Right ventricle myocardium superior (tissue), 1 donor: ENCODE measurements at places on chromosomes 12 and 14. TPM values are rescaled to one million over a fixed set of nuclear protein-coding genes. Genes with fewer than 3 reads are reported as not detected.
A peak's percentile ranks its signal among the peaks of the same experiment; 100 is the strongest.

SLC22A17 gene
- 10.3 TPM for total RNA-seq

KLHL33 gene
- total RNA-seq, result 0.70 TPM

PUS1 gene
- total RNA-seq, result 5.8 TPM

GRCh38 chr12:108571609-108572165 lies 9.3 kb downstream of the ISCU start:
- no peak for DNase-seq

ESPL1 gene
- total RNA-seq, result 0.81 TPM

DNA sequence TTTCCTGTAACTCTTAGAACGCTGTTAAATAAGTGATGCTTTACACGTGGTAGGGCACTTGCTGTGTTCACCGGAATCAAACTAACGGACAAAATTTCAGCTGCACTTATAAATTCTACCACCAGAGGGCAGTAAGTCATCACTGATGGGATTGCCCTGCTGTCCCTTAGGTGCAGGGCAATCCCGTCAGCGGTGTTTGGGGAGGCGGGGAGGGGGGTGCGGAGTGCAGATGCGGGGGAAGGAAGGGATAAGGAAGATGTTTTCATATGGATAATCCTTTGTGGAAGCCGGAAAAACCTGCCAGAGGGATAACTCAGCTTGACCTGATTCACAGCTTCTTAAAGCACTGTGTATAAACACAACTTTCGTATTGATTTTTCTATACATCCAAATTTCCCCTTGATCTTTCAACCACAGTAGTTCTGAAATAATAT lies 21.7 kb upstream of the SLC10A1 start:
- no peak for DNase-seq

FKBP3 gene
- 124 TPM for total RNA-seq

GRCh38 chr12:75754698-75755097 lies 243.3 kb upstream of the KRR1 start:
- no peak for DNase-seq

DNA sequence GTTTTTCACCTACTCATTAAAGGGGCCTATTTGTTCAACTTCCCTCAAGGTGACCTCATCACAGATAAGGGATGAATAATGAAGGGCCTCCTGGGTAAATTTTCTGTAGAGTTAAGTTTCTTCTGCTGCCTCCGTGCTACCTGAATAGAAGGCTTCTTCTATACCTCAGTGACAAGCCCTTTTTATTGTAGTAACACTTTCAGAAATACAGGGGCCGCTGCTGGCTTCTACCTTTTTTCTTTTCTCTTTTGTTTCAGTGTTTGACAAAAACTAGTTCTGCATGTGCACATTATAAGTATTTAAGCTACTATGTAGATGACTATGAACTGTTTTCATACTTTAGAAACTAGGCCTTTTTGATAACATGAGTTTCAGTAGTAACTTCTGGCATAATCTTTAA lies 207.0 kb downstream of the NAV3 start:
- DNase-seq, result no peak

OAS2 gene
- 3.7 TPM for total RNA-seq

DNA sequence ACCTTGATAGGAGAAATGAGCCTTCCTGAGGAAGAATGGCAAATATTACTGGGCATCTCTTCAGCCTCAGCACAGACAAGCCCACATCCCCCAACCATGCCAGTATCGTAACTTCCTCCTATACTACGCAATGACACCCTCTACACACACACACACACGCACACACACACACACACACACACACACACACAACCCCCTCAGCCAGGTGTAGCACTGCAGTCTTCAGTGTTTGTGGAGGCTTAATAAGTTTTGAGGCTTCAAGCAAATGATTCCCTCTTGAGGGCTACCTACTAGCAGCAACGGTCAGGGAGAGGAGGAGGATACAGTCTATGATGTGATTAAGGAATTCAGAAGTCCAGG lies 1.6 kb downstream of the DGKA start:
- DNase-seq, result no peak

DNA sequence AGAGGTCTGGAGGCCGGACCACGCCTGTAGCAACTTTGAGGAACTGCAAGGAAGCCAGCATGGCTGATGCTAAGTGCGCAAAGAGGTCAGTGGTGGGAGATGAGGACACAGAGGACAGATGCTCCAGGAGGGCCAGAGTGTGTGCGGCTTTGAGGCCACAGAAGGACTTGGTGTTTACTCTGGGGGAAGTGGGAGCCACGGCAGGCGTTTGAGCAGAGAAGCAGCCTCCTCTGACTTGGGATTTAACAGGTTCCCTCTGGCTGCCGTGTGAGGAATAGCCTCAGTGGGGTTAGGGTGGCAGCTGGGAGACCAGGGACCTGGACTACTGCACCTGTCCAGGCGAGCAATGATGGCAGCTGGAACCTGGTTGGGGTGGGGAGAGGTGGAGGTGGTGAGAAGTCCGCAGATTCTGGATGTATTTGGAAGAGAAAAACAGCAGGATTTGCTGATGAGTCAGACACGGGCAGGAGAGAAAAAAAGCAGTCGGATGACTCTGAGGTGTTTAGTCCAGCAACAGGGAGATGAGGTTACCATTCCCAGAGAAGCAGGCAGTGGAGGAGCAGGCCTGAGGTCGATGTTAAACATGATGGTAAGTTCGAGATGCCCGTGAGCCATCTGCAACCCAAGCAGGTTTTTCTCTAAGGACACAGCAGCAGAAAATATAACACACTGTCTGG lies 143.5 kb downstream of the SCARB1 start:
- no peak for DNase-seq

GRCh38 chr14:92254786-92255185 lies 68.2 kb upstream of the SLC24A4 start:
- peak; percentile 84 for DNase-seq

GRCh38 chr14:75987201-75987970 lies 1.8 kb downstream of the IFT43 start:
- DNase-seq, result no peak

DNA sequence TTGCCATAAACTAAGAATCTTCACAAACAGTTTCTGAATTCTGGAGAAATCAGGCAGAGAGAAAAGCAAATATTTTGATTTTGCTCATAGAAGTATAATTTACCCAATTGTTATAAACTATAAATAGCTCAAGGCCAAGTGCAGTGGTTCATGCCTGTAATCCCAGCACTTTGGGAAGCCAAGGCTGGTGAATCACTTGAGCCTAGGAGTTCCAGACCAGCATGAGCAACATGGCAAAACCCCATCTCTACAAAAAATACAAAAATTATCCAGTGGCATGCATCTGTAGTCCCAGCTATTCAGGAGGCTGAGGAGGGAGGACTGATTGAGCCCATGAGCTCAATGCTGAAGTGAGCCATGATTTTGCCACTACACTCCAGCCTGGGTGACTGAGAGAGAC lies 19.6 kb upstream of the MMP19 start:
- DNase-seq, result no peak

DNA sequence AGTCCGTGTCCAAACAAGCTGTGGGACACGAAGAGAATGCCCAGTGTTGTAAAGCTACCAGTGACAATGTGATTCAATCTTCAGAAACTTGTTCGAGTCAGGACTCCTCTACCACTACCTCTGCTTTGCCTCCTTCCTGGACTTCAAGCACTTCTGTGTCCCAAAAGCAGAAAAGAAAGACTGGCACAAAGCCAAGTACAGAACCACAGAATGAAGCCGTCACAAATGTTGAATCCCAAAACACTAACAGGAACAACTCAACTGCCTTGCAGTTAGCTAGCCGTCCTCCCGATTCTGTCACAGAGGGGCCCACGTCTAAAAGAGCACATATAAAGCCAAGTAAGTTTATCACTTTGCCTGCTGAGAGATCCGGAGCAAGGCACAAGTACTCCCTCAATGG lies 284.9 kb downstream of the LRFN5 start:
- no peak for DNase-seq

- no peak for DNase-seq
Measured at GRCh38 chr12:7905071-7905470, 30.9 kb downstream of the SLC2A3 start.

DNA sequence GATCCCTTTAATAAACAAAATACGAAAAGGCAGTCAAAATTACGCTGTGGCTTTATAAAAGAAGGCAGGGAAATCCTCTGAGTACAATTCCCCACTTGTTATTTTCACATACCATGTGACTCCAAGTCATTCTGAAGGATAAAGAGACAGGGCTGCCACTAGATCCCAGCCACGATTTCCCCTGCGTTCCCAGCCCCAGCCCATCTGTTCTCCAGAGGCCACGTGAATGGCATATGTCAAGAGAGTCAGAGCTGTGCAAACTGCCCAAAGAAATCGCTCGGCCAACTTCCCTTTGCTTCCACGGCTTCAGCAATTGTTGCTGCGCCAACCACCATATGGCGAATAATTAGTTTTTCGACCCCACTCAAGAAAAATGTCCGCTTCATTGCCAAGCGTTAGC lies 161.3 kb downstream of the C12orf42 start:
- DNase-seq, result no peak
